ENCODE measurements at places on chromosomes 5 and 9.

- no peak for DNase-seq
Measured at GRCh38 chr5:96616801-96617200, 45.4 kb upstream of the CAST start.

GRCh38 chr9:116437411-116438370 lies 249.4 kb upstream of the TRIM32 start:
- DNase-seq, result no peak

- DNase-seq, result no peak
Measured at GRCh38 chr9:118439441-118439840, 735.2 kb downstream of the TLR4 start.

GRCh38 chr9:115400796-115401195 lies 282.8 kb upstream of the TNC start:
- no peak for DNase-seq

DNA sequence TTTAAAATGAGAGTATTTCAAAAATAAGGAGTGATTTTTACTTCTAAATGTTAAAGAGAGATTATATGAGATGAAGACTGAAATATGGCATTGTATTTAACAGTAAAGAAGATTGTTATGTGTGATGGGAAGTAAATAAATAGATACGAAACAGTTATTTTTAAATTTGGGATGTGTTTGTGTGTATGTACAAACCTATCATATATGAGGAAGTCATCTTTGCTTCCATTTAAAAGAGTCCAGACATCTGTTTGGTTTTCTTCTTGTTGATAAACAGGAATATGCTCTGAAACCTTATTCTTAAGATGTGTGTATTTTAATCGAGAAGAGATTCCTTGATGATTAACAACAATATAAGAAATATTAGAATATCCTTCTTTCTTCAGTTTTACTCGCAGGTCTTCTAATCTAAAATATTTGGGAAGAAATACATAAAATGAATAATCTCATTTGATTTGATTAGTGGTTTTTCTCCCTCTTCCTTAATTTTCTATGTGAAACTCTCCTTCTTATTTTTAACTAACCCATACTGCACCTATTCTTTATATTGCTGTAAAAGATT lies 4.9 kb downstream of the SELENOP start:
- no peak for DNase-seq

DNA sequence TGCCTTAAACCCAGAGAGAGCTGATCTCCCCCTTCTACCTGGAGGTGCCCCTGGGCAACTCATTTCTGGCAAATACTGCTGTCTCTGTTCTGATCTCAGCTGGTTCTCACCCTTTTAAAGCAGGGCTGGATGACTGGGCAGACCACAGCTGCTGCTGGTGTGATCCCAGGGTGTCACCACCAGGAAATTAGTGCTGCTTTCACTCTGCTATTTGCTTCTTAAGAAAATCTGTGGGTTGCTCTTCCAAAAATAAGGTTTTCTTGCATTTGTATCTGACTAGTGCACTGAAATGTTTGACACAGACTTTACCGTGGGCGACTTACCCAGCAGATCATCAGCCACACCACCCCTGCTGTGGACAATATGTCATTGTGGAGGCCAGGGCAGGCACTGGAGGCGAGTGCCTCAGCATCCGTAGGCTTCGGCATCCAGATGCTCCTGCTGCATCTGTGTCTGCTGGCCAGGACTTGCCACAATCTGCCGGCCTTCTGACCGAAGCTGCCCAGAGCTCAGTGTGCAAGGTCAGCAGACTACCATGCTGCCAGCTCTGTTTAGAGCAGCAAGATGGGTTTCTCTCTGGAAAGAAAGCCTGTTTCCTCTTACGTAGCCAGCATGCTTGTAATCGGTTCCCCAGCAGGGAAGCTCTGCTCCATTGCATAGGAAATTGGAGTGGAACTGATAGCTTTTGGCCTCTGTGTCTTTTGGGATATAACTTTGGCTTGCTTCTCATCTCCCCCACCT lies 13.6 kb downstream of the ARHGAP26 start:
- peak; percentile 82 for DNase-seq

DNA sequence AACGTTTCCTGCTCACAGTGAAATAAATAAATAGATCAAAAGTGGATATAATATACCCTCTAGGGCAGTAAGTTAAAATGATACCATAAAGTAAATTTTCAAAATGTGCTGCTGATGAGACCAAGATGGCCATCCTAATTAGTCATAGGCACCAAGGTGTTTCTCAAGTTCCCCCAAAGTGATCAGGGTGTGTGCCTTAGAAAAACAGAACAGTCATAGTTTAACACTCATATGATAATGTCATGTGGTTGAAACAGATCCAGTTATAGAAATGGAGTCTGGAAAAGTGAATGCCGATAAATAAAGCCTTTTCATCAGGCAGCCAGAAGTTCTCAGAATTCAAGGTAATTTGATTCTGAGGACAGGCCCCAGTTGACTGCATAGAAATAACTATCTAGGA lies 161.5 kb upstream of the CDKN2B start:
- DNase-seq, result no peak

GRCh38 chr5:139955616-139956273 lies 87.4 kb downstream of the NRG2 start:
- no peak for DNase-seq

DNA sequence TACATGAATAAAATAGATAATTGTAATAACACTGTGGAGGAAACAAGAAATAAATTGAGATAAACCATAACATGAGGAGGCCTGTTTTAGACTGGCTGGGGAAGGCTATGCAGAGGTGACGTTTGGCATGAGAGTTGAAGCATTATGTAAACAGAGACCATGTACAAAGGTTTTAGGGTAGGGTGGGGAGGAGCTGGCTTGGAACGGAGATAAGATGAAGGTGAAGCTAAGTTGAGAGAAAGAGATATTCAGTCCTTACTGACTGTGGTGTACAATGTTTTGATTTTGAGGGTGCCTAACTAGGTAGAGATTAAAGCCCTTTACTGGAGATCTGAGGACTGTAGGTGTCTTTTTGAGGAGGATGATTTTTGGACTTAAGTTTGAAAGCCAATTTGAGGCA lies 17.8 kb downstream of the MAN2A1 start:
- DNase-seq, result no peak

- DNase-seq, result no peak
Measured at GRCh38 chr5:42274913-42275312, 148.3 kb upstream of the GHR start.

GRCh38 chr9:117763314-117763713 lies 59.1 kb downstream of the TLR4 start:
- no peak for DNase-seq

GRCh38 chr5:90602681-90603080 lies 44.1 kb downstream of the ADGRV1 start:
- no peak for DNase-seq

DNA sequence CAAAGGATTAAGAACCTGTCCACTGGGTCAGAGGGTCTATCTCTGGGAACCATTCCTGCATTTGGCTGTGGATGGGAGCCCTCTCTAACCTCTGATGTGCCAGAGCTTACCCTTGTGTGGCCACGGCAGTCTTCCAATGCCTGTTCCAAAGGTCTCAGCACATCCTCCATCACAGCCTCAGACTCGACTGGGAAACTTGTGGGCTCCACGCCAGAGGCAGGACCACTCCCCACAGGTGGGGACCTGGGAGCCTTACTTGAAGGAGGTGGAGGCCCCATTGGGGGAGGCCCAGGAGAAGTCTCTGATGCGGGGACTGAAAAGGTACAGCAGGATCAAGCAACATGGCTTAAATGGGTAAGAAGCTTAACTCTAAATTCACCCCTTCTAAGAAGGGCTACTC lies 4.4 kb downstream of the EIF4EBP3 start:
- DNase-seq, result no peak

DNA sequence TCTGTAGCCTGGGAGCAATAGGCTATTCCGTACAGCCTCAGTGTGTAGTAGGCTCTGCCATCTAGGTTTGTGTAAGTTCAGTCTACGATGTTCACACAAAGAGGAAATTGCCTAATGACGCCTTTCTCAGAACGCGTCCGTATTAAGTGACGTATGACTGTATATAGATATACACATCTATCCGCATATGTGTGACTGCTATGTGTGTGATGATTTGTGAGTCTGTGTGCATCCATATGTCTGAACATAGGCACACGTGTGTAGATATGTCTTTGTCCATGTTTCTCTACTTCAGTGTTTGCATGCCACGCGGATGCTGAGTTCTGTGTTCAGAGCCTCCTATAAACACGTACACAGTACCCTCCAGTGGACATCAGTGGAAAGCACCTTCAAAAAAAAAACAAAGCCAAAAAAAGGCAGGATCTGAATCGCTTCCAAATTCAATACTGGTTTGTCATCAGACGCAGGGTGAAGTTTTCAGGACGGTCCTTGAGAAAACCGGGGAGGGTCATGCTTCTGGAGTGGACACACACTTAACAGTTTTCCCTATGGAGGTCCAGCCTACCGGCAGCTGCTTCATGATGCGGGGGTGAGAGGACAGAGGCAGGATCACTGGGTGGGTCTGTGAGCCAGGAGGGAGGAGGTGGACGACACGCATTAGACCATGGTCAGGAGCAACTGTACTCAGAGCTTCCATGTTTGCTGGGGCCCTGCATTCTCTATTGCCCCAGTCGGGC lies 29.5 kb upstream of the ALDH1B1 start:
- no peak for DNase-seq

GRCh38 chr9:121569266-121569648 lies 69.6 kb upstream of the GGTA1 start:
- no peak for DNase-seq

- DNase-seq, result no peak
Measured at GRCh38 chr9:128505414-128505765, 871 bp downstream of the GLE1 start.

DNA sequence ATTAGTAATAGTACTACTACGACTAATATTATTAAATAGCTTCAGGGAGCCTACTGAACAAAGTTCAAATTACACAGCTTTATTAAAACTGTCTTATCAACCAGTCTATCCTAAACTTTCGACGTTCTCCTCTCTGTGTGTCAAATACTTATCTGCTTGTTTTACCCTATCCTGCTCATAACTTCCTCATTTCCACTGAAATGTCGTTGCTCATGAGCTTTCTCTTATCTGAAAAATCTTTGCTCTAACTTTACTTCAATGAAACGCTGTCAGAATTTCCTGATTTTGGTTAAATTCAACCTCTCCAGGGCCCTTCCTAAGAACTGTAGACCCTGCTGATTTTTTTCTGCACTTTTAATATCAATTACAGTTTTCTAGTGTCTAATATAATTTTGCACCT lies 1431.0 kb upstream of the WWC1 start:
- no peak for DNase-seq

- no peak for DNase-seq
Measured at GRCh38 chr5:179614745-179615144, 8.7 kb downstream of the HNRNPH1 start.

GRCh38 chr5:307306-307705 lies 14.2 kb upstream of the AHRR start:
- no peak for DNase-seq

- no peak for DNase-seq
Measured at GRCh38 chr5:42836070-42836769, 24.5 kb upstream of the SELENOP start.

- no peak for DNase-seq
Measured at GRCh38 chr5:21615195-21615765, 1237.9 kb downstream of the CDH12 start.

GRCh38 chr5:146428658-146429057 lies 18.5 kb upstream of the TCERG1 start:
- no peak for DNase-seq

- DNase-seq, result no peak
Measured at GRCh38 chr9:90611121-90611520, 31.5 kb downstream of the DIRAS2 start.

- DNase-seq, result no peak
Measured at GRCh38 chr5:65185468-65185867, 296.3 kb downstream of the ADAMTS6 start.

GRCh38 chr5:25119650-25120049 lies 474.9 kb upstream of the CDH10 start:
- no peak for DNase-seq

DNA sequence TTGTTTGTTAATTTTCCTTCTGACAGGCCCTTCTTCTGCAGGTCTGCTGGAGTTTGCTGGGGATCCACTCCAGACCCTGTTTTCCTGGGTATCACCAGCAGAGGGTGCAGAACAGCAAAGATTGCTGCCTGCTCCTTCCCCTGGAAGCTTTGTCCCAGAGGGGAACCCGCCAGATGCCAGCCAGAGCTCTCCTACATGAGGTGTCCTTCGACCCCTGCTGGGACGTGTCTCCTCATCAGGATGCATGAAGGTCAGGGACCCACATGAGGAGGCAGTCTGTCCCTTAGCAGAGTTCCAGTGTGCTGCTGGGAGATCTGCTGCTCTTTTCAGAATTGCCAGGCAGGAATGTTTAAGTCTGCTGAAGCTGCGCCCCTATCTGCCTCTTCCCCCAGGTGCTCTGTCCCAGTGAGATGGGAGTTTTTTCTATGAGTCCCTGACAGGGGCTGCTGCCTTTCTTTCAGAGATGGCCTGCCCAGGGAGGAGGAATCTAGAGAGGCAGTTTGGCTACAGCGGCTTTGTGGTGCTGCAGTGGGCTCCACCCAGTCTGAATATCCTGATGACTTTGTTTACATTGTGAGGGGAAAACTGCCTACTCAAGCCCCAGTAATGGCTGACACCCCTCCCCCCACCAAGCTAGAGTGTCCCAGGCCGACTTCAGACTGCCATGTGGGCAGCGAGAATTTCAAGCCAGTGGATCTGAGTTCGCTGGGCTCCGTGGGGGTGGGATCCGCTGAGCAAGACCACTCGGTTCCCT lies 772.0 kb upstream of the FAM174A start:
- no peak for DNase-seq

DNA sequence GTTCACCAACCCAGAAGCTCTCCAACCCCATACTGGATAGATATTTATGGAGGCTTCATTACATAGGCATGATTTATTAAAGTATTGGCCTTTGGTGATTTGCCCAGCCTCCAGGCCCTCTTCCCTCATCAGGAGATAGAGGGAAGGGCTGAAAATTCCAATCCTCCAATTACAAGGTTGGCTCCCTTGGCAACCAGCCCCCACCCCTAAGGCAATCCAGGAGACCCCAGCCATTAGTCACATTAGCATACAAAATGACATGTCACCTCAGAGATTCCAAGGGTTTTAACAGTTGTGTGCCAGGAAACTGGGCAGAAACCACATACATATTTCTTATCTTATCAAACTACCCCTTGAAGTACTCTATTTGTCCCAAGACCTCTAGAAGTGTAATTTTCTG lies 210.0 kb downstream of the HINT1 start:
- DNase-seq, result no peak
